ENCODE measurements at places on chromosomes 5 and 9.

GRCh38 chr9:13979941-13980318, 334.0 kb downstream of the NFIB start:
- DNase-seq, result no peak

DNA sequence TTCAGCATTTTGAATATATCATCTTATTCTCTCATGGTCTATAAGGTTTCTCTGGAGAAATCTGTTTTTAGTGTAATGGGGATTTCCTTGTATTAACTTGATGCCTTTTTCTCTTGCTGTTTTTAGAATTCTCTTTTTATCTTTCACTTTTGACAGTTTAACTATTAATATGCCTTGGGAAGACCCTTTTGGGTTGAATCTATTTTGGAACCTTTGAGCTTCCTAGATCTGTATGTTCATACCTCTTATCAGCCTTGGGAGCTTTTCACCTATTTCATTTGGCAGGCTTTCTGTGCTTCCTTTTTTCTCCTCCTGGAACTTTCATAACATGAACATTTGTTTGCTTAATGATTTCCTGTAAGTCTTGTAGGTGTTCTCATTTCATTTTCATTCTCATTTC, 22.2 kb downstream of the RCL1 start:
- no peak for DNase-seq

DNA sequence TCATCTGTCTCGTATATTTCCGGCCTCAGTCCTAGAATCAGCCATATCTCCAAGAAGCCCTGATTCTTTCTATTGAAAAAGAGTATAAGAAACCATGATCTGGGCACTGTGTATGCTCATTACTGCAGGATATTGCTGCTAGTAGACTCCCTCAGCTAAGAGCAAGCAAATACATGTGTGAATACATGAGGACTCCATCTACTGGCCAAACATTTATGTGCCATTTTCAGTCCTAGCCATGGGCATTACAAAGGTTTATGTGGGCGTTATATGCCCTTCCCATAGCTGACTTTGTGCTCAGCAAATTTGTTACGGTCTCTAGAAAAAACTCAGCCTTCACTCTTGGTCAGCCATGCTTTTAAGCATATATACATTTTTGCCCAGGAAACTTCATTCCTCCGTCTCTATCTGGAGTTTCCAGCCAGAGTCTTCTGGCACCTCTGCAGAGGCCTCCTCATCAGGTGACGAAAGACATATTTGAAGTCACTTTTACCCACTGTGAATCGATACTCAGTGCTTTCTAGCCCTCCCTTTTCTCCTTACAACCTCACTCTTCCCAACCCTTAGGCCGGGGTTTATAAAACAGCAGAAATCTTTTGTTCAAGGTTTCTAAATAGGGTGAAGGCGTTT, 1495.6 kb upstream of the CDH6 start:
- no peak for DNase-seq

GRCh38 chr5:4228708-4229107, 633.1 kb downstream of the IRX1 start:
- no peak for DNase-seq

DNA sequence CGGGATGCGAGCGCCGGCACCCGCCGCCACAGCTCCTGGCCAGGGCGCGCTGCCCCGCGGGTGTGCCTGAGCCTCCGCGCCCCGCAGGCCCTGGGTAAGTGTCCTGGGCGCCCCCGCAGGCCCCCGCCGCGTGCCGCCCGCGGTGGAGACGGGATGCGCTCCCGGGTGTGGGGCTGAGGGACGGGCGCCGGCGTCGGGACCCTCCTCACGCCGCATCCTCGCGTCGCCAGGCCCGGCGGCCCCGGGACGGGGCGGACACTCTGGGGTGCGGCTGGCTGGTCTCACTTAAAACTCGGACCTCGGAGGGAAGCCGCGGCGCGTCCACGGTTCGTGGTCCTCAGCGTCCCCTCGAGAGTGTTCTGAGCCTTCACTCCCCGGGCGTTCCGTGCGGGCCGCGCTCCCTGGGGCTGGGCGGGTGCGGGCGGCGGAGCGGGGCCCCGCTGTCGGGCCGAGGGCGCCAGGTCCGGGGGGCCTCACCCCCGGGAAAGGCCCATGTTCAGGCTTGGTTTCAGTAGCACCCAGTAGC, 275 bp downstream of the AHRR start:
- DNase-seq, result no peak

Measured in activated T-cell treated with anti-CD3 and anti-CD28 coated beads for 24 hours (primary cell).